ENCODE measurements at places on chromosomes 3 and 15. TPM values are rescaled to one million over a fixed set of nuclear protein-coding genes. Genes with fewer than 3 reads are reported as not detected.
A peak's percentile ranks its signal among the peaks of the same experiment; 100 is the strongest.

The MYZAP gene
- total RNA-seq, result not detected

- no peak for DNase-seq
Observed at GRCh38 chr3:153970047-153970446, 151.1 kb upstream of the ARHGEF26 start.

- no peak for DNase-seq
Observed at GRCh38 chr15:34721802-34722438, 32.9 kb downstream of the GJD2 start.

DNA sequence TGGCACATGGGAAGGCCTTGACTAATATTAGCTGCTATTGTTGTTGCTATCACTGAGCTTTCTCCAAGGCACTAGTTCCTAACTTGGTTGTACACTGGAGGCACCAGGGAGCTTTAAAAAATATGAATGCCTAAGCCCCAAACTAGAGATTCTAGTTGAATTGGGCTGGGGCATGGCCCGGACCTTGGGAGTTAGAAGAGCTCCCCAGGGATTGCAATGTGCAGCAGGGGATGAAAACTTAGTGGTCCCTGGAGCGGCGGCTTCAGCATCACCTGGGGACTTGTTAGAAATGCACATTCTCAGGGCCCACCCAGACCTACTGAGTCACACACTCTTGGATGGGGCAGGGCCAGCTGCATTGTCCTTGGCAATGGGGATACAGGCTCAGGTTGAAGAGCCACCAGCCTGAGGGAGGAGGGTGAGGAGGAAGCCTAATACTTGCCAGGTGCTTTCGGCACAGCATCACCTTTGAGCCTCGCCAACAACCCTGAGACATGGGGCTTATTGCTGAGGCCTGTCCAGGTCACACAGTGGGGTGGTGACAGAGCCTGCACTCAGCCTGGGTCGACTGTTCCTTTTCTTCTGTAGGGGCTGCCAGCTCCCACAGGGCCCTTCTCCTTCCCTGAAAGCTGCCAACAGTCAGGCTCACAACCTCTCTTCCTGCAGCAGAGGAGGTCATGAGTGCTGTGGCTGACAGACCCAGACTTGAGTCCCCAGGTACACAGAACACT, 84.5 kb downstream of the ATP2B2 start:
- DNase-seq, result no peak

GRCh38 chr3:62013951-62014350, 359.4 kb downstream of the FEZF2 start:
- DNase-seq, result no peak

The PPARG gene
- 1.9 TPM for total RNA-seq

GRCh38 chr15:37015035-37015434, 85.3 kb downstream of the MEIS2 start:
- DNase-seq, result no peak

- no peak for DNase-seq
Observed at GRCh38 chr15:62821384-62822131, 221.0 kb upstream of the TPM1 start.

The SLC6A1 gene
- not detected for total RNA-seq

- DNase-seq, result no peak
Observed at GRCh38 chr15:78432664-78433063, 5.4 kb upstream of the IREB2 start.

The PDCD7 gene
- 49.0 TPM for total RNA-seq

DNA sequence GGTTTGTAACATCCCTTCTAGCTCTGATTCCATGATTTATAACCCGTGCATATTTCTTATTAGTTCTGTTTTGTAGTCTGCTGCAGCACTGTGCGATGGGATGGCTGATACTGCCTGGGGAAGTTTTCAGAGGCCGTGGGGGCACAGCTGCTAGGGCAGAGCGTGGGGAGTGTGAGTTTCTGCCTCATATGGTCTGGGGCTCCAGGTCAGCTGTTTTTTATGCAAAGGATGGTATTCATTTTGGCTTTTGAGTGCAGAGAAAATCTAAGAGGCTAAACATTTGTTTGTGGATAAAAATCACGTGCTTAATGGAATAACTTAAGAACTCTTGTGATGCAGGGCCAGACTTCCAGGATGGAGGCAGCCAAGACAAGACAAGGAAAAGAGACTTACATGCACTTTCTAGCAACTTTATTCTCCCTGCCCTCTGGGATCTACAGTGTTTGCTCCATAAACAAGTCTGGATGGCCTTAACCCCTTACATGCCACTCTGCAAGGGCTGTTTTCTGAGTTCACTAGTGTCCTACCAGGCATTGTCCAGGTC, 45.5 kb upstream of the CFAP161 start:
- DNase-seq, result no peak

The GOLGA8H gene
- 0.19 TPM for total RNA-seq

The SLC27A2 gene
- total RNA-seq, result 27.6 TPM

The RBMS3 gene
- 2.5 TPM for total RNA-seq

DNA sequence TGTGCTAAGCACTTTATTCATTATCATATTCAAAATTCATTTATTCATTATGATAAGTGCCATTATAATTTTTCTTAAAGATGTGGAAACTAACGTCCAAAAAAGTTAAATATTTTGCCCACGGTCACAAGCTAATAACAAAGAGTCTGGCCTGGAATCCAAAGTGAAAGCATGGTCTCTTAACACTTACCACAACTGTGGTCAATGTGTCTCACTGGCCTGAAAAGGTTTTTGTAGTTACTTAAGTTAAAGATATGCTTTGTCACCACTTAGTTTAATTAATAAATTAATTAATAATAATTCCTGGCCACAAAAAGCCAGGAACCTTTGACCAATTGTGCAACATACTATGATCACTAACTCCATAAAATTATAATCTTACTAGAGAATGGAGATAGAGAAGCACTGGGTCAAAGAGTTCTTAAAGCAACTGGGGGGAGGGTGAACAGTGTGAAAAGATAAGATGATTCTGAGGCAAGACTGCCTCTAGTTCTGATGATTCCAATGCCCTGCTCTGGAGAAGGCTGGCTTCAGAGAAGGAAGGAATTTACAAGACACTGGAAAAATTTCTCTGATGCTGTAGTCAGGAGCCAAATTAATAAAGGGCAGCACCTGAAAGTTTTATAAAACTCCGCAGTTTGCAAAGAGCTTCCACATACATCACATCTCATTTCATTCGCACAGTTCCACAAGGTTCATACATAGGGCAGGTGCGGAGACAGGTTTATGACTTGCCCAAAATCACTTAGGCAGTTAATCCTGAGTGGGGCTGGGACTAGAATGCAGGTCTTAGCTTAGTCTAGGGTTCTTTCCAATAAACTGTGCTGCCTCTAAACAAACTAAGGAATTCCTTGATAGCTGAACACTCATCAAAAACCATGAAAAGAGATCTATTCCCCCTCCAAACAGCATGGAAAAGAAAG, 32.5 kb downstream of the NPTN start:
- no peak for DNase-seq

The EEF1AKMT4 gene
- 3.6 TPM for total RNA-seq

GRCh38 chr15:27514526-27514925, 543.5 kb downstream of the GABRG3 start:
- DNase-seq, result no peak

- peak; percentile 62 for DNase-seq
Observed at GRCh38 chr15:40320931-40321371, 2.5 kb upstream of the INAFM2 start.

- no peak for DNase-seq
Observed at GRCh38 chr3:148615382-148615781, 82.3 kb upstream of the AGTR1 start.

GRCh38 chr15:90916461-90916860, 13.4 kb downstream of the MAN2A2 start:
- DNase-seq, result no peak

- DNase-seq, result no peak
Observed at GRCh38 chr3:143571548-143571947, 276.7 kb downstream of the SLC9A9 start.

DNA sequence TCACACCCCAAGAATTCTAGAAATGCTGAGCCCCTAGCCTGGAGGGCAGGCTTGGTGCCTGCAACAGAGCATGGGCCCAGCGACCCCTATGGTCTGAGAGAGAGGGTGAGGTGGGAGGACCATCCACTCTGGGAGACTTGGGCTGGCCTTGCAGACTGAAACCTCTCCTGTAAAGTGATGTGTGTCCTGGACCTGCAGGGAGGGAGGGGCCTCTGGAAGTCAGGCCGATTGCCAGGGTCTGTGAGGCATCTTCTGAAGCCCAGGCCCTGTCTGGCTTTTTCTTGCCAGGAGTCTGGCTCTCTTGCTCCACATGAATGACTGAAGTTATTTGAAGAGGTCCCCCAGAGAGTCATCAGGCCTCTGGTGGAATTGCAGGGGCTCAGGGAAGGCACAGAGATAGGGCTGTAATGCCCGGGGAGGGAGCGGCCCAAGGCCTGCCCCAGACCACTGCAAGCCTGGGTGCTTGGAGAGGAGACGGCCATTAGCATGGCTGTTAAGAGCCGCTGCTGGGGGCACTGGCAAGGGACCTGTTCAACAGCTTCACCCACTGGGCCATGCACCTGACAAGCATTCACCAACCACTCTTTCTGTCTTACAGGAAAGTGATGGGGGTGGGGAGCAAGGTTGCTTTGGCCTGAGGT, 56.0 kb upstream of the CHRNA7 start:
- no peak for DNase-seq

The GNAT1 gene
- total RNA-seq, result not detected

DNA sequence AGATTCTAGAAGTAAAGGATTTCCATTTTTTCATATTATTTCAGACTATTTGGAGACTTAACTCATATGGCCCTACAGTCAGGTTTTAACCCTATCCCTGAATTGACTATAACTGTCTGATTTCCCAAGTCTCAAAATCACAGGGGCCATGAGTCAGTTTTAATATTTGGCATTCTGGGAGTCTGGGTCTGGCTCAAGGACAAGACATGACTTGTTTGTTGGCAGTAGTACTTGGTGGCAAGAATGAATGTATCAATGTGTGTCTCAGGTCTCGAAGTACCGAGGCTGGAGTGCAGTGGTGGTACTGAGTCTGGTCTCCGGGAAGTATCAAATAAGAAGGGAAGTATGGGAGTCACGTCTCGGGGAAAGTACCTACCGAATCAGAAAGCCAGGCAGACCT, 10.8 kb downstream of the UMPS start:
- DNase-seq, result no peak

All from activated T-cell treated with anti-CD3 and anti-CD28 coated beads, Interleukin-2, amount 50 U/mL, for 72 hours (primary cell).